ENCODE measurements at places on chromosomes 1 and 21.
A peak's percentile ranks its signal among the peaks of the same experiment; 100 is the strongest.

DNA sequence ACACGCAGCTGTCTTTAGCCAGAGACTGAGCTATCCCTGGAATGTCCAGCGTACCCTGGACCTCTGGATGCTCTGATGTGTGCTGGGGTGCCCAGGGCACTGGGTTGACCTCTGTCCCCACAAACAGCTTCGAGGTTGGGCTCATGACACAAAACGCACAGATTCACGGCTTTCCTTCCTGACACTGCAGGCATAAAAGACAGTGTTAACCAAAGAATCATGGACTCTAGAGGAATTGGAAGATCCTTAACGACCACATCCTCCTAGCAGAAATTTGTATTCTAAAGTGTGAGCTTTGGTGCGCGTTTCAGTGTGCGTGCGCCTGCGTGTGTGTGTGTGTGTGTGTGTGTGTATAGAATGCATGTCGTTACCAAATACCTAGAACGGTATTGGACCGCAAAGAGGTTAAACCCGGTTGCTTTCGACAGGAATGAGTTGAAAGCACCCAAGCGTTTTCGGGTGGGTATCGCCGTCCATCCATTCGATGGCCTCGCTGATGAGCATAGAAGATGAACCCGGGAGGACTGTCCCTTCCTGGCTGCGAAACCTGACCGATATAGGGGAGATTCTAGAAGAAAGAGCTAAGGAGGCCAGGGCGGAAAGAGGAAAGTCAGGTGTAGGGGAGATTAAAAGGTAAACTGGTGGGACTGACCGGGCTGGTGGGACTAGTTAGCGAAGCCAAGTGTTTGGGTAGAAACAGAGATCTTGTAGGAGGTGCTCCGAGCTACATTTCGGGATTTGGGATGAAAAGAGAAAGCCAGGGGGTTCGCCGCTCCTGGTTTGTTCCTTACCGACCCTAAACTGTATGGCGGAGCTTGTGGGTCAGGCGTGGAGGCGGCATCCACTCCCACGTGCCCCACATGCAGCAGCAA, 6.8 kb upstream of the LHX9 start:
- no peak for DNase-seq

GRCh38 chr1:89607586-89608318, 25.2 kb upstream of the LRRC8C start:
- DNase-seq: no peak

GRCh38 chr1:163162381-163162914, 40.3 kb downstream of the RGS5 start:
- DNase-seq: no peak

- DNase-seq: no peak
These were observed 4.9 kb upstream of the MIIP start for GRCh38 chr1:12014141-12014991.

- DNase-seq: no peak
These were observed 1.3 kb downstream of the PARK7 start for GRCh38 chr1:7962636-7963377.

DNA sequence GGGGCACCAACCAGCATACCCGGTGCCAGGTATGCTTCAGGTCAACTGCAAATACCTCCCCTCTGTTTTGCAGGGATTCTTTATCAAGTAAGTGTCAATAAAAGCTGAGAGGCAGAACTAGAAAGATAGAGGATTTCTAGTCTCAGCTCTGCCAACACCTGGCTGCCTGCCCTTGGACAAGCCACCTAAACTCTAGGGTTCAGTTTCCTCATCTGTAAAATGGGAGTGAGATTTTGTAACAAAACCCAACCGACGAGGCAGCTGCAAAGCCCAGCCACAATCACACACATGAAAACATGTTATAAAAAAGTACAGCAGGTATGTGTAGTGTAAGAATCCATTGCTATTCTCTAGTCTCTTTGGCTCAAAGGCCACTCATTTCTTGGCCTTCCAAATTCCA, 8.2 kb downstream of the SSBP3 start:
- no peak for DNase-seq

DNA sequence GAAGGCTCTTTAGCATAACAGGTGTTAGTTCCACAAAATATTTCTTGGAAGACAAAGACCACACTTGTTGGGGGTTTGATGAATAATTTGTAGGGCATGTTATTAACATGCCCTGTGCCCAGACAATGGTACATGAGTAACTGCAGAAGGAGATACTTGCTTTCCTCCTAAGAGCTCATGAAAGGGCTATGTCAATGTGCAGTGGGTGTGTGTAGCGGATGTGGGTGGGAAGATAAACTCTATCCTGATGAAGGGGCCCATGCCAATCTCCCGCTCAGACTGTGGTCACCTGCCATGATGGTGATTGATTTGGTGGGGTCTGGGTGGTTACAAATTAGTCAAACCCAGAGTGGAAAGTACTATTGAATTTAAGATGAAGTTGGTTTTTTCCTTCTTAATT, 69.8 kb upstream of the DNAH14 start:
- no peak for DNase-seq

- DNase-seq: no peak
These were observed 70.6 kb upstream of the GORAB start for GRCh38 chr1:170461291-170461747.

DNA sequence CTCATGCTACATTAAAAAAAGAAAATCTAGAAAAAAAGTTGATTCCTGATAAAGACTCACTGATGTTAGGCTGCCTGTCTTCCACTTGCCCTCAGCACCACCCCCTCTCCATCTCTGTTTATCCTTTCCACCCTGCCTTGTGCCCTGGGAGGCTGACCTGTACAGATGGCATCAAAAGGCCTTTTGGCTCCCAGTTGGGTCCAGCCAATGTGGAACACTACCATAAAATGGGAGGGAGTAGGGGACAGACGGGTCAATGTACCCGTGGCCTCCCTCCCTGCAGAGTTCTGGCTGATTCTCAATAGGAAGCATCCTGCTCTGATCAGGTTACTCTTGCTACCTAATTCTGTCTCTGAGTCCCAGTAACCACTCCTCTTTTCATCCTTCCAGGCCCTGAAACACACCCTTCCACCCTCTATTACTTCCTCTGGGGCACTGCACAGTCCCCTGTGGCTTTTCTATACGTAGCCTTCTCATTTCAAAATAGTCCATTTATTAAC, 300.0 kb downstream of the HHIPL2 start:
- DNase-seq: no peak

GRCh38 chr21:14581902-14582457, 35.9 kb upstream of the SAMSN1 start:
- DNase-seq: no peak

- peak; percentile 75 for DNase-seq
These were observed at the start of gene THBS3 for GRCh38 chr1:155207806-155208540. Gene THBS3, minus strand, starts transcription at chr1:155207897. Its CDS starts 21 bp downstream, at chr1:155207876.

- no peak for DNase-seq
These were observed 1652.0 kb downstream of the NCAM2 start for GRCh38 chr21:22650226-22650625.

- DNase-seq: no peak
These were observed 15.9 kb upstream of the SAMD11 start for GRCh38 chr1:907611-908451.

- no peak for DNase-seq
These were observed 5.5 kb downstream of the NCAM2 start for GRCh38 chr21:21003701-21004100.

DNA sequence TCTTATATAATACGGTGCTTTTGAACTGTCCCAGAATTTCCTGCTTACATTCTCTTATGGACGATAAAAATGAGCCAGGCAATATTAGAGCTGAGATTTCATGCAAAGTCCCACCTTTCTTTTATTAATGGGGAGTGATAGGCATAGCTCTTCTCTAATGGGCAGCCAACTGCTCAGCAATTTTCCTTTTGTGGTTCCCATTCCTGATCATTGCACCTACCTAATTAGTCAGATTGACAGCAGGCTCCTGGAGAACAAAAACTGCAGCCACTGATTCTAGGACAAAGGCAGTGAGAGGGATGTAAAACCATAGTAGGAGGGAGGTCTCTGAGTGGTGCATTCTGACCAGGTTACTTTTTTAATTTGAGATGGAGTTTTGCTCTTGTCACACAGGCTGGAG, 110.4 kb downstream of the UCK2 start:
- no peak for DNase-seq

GRCh38 chr1:11178021-11179015, 10.8 kb upstream of the ANGPTL7 start:
- peak; percentile 50 for DNase-seq

- no peak for DNase-seq
These were observed 11.2 kb upstream of the PGBD2 start for GRCh38 chr1:248894837-248895236.

- DNase-seq: no peak
These were observed 439.6 kb upstream of the ADAMTS5 start for GRCh38 chr21:27406300-27407009.

DNA sequence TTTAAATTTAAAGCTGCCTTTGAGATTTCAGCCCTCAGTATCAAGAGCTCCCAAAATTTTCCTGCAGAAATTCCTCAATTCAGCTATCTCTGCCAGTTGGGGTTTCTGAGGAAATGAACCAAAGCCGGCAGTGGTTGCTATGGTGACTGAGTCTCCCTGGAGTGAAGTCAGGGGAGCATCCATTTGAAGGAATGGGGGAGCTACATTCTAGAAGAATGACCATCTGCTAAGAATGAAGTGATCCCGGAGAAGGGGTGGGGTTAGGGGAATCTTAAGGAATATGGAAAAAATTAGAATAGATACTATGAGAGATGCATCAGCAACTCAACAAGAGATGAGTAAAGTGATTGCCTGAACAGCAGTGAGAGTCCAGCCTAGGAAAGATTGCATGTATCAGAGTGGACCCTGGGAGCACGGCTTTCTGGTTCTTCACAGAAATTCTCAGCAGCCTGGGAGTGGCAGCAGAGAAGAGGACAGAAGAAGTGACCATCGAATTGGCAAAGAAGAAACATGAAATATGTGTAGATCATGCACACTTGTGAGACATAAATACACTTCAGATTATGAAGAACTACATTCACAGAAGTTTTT, 94.7 kb downstream of the CHD1L start:
- DNase-seq: no peak

DNA sequence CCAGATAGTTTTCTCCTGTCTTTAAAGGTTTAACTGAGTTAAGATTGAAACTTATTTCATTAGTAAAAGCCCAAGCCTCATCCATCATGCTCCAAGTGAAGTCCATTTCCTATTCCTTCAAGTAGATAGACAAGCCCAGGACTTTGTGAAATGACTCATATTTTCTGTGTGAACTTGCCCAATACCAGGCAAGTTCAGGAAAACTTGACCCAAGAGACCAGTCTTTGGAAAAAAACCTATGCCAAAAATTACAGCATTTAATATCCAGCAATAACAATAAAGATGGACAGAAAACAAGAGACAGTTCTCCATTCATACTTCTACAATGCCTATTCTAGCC, 405 bp upstream of the RAB29 start:
- DNase-seq: peak; percentile 68

DNA sequence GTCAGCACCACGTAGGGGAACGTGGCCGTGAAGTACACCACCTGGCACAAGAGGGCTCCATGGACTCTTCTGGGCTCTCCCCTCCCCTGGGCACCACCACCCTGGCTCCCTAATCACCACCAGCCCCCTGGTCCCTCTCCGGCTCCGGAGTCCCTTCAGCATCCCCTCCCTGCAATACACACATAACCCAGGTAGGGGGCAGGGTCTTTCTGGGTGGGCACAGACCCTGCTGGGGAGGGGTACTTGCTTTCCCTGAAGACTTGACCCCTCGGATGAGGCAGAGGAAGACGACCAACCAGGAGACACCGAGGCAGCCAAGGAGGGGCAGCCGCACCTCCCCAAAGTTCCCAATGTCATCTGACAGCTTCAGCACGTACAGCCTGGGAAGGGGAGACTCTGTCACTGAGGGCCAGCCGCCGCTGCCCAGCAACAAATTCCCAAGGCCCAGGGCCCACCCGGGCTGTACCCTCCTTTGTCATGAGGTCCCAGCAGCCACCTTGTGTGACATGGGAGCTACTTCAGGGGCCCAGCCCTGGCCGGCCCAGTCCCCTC, 11.3 kb downstream of the CCDC24 start:
- no peak for DNase-seq

DNA sequence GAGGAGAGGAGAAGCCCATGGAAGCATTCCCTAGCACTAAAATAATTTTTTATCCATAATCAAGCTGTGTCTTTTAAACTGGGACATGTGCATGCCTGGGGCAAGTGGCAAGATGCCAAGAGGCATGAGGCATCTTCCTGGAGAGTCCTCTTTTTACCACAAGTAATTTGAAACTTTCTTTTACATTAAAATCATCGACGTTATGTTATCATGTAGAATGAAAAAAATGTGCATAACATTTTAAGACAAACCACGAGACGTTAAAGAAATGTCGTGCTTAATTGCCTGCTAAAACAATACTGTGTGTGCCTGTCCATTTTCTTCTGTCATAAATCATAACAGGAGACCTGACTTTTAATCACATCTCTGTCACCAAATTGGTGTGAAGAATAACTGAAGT, 1.5 kb downstream of the STYXL2 start:
- DNase-seq: no peak

GRCh38 chr1:18954270-18955071, 2.0 kb downstream of the IFFO2 start:
- DNase-seq: peak; percentile 74

GRCh38 chr21:44954281-44954771, 14.5 kb downstream of the SLX9 start:
- no peak for DNase-seq

DNA sequence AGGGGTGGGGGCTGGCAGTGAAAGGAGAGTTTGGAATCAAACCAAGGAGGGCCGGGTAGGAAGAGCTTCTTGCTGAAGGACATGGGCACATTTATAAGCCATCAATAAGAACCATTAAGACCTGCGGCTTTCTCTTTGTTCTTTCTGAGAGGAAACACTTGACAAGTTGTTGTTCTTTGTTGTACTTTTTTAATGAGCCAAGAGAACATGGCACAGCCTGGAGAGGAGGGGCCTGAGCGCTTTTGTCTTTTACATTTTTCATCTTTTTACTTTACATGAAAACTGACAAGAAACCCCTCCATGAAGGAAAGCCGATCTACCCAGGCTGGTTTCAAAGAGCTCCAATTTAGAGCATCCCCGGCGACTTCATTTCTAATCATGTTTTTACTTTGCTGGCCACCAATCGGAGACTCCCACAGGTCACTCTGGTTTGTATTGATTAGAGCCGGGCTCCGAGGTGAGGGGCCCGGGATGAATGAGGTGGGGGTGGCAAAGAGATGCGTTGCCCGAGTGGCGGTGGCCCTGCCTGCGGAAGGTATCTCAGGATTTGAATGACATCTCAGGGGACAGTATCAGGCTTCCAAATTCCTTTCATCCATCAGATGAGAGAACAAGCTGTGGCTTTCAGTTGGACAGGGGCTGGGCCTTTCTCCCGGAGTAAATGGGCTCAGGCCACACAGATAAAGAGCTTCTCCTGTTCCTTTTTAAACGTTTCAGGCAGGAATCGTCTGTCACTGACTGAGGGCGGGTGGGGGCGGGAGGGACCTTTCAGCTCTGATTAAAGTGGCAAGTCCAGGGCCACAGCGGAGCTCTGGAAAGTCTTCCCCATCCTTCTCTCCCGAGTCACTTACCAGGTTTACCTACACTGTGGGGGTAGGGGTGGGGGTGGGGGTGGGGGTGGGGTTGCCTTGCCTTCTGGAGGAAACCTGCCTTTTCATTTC, 138.8 kb upstream of the ARHGEF16 start:
- DNase-seq: no peak

DNA sequence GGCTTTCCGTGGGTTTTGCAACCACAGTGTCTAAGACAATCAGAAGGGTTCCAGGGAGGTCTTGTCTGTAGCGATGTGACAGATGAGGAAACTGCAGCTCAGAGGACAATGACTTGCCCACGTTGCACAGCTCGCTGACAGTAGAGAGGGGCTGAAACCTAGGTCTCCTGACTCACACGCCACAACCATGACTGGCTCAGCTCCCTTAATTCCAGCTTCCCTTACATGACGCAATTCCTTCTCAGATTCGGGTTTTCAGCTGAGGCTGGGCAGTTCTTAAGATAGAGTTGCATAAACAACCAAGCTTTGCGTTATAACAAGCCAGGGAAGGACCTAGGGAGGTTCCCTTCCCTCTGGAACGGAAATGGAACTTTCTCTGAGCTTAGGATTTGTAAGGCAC, 36.3 kb downstream of the DHCR24 start:
- DNase-seq: peak; percentile 26
